Kidney glomerular epithelial cell (primary cell): ENCODE measurements at places on chromosomes 4 and X.

- DNase-seq: no peak
These were observed 18.2 kb downstream of the HAND2 start for GRCh38 chr4:173511787-173512361.

- DNase-seq: no peak
These were observed 8.4 kb upstream of the DUSP9 start for GRCh38 chrX:153638436-153639176.

GRCh38 chr4:3807822-3808496 lies 41.8 kb downstream of the ADRA2C start:
- no peak for DNase-seq

DNA sequence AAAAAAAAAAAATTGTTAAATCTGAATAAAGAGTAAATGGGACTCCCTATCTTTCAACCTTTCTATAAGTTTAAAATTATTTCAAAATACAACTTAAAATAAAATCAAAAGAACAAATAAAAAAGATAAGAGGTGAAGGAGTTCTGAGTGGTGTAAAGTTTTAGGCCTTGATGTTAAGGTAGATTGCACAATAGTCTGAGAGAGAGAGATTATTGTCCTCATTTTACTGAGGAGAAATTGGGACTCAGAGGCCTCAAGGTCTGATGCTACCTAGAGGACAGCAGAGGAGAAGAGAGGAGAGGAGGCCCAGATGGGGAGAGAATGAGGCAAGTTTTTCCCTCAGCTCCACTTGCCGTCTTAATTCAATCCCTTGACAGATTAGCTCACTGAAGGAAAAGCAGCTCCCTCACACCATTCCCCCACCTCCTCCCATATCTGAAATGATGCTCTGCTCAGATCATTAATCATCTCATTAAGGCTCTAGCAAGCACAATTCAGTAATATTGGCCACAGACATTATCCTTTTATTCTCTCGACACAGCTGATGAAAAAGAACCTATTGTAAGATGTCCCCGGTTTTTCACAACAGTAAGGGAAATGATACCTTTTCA lies 106.3 kb upstream of the PTPN13 start:
- DNase-seq: no peak

DNA sequence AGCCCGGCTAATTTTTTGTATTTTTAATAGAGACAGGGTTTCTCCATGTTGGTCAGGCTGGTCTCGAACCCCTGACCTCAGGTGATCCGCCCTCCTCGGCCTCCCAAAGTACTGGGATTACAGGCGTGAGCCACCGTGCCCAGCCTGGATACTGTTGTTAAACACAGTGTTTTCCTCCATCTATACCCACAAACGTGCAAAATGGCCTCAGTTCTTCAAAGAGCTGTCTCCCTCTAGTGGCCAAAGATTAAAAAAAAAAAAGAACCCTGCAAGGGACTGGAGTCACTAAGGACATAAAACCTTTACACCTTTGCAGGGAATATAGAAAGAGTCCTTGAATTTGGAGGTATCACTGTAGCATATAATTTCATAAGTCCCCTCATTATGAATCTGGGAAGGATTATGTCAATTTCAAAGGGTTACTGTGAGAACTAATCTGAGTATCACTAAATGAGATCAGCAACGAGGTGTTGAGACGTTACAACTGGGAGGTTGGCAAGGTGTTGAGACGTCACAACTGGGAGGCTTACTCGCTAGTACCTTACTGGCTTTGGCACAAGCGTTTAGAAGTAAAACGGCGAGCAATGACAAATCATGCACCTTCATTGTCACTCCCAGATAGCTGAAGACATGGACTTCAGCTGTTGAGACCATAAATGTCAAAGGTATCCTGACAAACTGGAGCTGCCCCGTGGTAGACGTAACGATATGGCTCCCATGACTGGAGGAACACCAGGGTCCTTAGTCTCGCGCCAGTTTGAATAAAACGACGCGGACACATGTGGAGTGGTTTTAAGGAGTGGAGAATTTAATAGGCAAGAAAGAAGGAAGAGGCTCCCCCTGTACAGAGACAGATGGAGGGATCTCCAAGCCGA lies 33.4 kb upstream of the ENPP6 start:
- DNase-seq: no peak

DNA sequence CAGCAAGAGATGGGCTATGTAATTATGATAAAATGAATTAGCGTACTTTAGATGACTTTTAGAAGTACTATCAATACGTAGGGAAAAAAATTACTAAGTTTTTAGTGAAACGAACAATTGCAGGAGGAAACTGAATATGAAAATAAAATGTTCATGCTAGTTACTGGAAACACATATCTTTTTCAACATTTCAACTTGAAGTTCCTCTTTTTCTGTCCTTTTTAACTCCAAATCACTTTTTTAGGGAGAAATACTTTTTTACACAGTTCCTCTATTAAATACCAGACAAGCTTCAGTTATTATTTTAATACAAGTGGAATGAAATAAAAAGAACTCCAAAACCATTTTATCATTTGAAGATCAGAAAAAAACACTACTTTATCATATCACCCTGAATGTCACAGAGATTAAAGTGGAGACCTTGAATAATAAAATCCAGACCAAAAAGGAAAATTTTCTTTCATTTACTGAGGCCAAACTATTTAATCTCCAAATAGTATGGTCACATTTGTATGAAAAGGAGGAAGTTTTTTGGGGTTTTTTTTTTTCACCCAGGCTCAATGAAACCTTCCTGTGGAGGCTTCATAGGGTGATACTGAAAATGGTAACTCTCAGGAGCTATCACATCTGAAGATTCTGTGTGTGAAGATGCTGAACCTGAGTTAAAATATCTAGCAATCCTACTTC lies 306.2 kb downstream of the INPP4B start:
- no peak for DNase-seq

DNA sequence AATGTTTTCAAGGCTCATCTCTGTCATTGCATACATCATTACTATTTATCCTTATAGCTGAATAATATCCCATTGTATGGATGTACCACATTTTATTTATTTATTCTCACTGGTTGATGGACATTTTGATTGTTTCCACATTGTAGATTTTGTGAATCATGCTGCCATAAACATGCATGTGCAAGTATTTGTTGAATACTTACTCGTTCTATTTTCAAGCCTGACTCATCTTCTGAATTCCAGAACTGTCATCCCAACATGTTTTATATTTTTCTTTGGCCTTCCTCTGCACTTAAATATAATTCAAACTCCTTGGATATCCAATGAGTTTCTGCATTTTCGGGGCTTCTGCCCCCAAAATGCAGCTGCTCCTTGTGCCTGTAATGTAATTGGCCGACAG lies 77.6 kb downstream of the MXRA5 start:
- no peak for DNase-seq

DNA sequence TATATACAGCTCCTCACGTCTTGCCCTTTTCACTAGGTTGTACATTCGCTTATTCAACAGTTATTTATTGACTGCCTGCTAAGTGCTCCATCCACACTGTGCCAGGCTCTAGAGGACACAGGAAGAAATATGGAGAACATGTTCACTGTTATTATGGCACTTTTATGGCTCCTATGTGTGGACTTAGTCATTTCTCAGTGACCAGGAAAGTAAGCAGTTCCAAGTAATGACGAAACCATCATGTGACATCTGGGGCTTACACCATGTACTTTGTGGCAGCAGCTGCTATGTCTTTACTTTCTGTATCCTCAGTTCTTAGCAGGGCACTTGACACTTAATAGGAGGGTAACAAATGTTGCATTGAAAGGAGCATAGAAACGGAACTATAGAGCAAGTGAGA lies 278.0 kb downstream of the ANK2 start:
- DNase-seq: no peak

DNA sequence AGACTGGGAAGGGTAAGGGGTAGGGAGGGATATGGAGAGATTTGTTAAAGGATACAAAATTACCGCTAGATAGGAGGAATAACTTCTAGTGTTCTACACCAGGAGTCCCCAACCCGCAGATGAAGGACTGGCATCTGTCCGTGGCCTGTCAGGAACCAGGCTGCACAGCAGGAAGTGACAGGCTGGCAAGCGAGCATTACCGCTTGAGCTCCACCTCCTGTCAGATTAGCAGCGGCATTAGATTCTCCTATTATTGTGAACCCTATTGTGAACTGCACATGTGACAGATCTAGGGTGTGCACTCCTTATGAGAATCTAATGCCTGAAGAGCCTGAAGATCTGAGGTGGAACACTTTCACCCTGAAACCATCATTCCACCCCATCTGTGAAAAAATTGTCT lies 27.9 kb upstream of the BBS7 start:
- DNase-seq: no peak

DNA sequence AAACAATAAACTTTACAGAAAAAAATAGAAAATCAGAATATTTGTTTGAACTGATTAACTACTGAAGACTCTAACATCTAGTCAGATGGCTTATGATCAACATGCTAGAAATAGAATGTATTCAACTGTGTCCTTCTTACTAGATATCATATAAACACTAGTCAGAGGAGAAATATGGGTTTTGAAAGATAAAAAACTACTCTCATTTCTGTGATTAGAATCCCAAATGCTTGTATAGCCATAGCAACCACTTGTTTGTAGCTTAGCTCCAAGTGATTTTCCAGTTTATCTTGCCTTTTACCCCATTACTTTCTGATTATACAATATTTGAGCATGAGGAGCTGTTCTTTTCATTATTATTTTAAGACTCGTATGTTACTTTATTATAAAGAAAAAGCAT lies 31.2 kb downstream of the USP38 start:
- no peak for DNase-seq

DNA sequence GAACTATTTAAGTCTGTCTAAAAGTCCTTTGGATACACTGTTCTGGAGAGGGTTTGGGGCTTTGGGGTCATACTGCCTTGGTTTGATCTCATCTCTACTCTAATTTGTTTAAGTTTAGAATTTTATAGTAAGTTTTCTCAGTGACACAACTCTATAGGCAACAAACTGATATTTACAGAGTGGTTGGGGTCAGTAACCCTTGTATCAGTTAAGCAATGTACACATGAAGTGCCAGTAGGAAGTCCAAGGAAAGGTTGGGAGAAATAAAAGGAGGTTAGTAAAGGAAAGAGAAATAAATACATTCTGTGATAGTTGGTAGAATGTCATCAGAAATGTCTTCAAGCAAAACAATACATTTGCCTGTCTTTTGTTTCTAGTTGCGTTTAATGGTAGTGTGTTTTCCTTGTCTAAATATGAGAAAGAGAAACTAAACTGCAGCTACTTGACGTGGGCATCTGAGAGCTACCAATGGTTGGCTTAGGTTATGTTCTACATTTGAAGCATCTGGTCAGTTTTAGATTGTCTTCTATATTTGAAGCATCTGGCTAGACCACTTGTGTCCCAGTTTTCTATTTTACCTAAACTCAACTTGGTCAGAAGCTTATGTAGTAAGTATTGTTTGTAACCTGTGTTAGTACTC lies 6.9 kb downstream of the ATP7A start:
- DNase-seq: no peak

GRCh38 chrX:140317462-140317861 lies 187.4 kb downstream of the SOX3 start:
- no peak for DNase-seq

DNA sequence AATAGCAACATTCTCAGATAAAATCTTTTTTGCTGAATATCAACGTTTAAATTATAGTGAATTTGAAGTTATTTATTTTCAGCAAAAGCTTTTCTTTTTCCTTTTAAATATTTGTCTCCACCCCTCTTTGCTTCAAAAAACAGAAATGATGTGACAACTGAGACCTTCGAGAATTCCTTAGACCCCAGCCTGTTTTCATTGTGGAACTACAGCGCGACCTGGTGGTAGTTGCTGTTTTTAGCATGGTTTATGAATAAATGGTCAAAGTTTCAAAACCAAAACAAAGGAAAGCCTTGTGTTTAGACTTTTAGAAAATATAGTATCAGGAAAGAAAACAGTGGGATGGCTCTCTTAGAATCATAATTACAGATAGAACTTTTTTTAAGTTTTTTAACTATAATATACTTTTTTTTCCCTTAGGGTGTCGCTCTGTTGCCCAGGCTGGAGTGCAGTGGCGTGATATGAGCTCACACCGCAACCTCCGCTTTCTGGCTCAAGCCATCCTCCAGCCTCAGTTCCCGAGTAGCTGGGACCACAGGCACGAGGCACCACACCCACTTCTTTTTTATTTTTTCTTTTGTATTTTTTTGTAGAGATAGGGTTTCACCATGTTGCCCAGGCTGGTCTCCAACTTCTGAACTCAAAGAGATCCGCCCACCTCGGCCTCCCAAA lies 26.8 kb upstream of the TMEM184C start:
- peak; percentile 60 for DNase-seq

DNA sequence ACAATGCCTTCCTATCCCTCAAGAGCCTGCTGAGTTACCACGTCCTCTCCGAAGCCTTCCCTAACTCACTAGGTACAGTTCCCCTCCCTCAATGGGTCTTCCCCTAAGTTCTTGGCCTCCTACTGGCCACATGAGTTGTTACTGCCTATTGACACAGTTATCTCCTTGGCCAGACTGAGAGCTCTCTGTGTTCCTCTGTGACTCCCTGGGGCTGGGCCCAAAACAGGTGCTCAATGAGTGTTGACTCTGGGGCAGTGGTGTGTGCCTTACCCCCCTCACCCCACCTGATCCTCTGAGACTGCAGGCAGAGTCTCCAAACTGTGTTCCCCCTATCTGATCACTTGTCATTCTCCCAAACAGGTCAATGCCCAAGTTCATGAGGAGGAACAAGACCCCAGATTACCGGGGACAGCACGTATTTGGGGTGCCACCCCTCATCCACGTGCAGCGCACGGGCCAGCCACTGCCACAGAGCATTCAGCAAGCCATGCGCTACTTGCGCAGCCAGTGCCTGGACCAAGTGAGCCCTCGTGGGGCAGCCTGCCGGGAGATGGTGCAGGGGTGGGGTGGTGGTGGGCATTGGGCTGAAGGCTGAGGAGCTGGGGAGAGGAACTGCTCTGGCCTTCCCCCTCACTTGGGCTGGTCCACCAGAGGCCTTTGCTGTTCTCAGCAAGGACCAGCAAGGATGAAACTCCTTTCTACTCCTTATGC lies 72.6 kb downstream of the STARD8 start:
- no peak for DNase-seq

DNA sequence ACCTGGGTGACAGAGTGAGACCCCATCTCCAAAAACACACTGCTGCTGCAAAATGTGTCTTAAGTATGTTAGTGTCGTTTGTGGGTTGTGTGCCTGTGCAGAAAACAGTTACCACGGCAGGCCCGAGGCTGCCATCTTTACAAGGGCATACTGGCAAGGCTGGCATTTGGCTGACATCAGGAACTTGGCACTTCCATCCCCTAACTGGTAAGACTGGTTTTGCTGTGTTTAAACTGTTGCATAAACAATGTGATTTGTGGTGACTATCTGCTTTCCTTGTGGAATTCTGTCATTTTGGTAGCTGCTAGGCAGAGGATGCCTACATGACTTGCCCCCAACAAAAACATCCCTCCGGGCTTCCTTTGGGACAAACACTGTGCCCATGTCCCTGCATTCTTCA lies 12.3 kb downstream of the LRP2BP start:
- no peak for DNase-seq

DNA sequence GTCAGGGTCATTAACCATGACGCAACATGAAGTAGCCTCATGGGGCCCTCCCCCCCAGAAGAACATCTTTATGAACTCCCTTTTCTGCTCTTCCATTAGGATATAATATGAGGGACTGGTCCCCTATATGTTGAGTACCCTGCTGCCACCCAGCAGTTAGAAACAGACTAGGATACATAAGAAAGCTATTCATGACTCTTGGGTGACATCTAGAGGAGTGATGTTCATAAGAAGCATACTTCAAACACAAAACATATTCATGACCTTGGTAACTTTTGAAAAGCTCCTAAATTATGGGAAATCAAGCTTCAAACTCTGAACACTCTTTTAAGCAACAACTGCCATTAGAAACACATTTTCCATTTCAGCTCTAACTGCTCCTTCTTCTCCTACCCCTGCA lies 155.2 kb upstream of the SPIN4 start:
- no peak for DNase-seq
